ENCODE measurements at places on chromosomes 5 and 9.

DNA sequence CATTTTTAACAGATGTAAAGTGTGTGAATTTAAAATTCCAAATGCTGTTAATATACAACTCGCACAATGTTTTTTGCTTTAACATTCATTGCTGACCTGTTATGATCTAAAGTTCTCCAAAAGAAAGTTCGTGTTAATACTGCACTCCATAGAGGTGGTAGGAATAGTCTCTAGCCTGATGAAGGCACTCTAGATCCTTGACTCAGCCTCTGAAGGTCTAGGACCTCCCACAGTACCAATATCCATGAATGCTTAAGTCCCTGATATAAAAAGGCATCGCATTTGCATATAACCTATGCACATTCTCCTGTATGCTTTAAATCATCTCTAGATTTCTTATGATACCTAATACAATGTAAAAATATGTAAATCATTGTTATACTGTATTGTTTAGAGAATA, 213.6 kb downstream of the EFNA5 start:
- no peak for DNase-seq

GRCh38 chr5:27328480-27328879, 290.1 kb upstream of the CDH9 start:
- no peak for DNase-seq

GRCh38 chr5:158468444-158468843, 609.5 kb upstream of the CLINT1 start:
- DNase-seq = no peak

DNA sequence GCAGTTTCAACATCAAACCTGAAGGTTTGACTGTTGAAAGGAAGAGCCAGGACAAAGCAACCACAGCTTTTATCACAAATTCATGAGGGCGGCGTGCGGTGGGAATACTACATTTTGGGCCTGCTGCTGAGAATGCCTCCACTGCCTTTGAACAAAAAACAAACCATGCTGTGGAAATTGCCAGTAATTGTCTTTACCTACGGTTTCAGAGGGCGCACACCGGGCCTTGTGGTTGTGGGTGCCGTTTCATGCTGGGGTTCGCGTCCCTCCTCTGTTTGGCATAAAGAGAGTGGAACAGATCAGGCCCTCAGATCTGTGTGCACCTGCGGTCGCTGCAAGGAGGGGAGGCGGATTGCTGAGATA, 27.6 kb upstream of the TCF7 start:
- peak; percentile 61 for DNase-seq

DNA sequence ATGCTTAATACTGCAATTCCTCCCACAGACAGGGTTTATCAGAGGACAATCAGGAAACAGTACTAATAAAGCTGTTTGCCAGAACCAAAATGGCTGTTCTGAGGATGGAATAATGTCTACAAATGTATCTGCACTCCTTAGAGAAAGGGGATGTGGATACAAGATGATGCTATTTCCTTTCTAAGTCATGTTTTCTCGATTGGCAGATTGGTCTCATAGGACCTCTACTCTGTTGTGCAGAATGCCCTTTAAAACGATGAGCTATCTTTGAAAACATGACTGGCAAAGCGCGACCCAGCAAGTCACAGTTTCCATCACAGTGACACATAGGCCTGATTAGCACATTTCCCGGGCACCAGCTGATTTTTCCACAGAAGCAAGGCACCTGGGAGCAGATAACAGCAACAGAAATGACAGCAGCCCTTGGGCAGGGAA, 54.0 kb downstream of the AOPEP start:
- no peak for DNase-seq

- no peak for DNase-seq
Observed at GRCh38 chr5:53991942-53992341, 318.4 kb downstream of the ARL15 start.

DNA sequence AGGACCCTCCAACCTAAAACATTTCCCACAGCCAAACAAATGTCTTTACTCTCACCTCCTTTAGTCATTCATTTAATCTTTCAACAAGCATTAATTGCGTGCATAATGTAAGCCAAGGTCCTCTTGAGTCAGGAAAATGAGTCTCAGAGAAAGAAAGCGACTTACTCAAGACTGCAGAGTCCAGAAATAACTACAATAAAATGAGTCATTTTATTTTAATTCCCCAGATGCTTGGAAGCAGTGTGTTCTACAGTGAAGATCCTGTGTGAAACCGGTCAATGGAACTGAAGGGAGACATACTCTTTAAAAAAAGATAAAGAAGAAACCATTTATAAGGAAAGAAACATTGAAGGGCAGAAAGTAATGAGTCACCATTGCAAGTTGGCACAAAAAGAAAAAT, 513.7 kb downstream of the CDK5RAP2 start:
- no peak for DNase-seq

GRCh38 chr5:179409806-179410205, 64.5 kb upstream of the ADAMTS2 start:
- DNase-seq = no peak

DNA sequence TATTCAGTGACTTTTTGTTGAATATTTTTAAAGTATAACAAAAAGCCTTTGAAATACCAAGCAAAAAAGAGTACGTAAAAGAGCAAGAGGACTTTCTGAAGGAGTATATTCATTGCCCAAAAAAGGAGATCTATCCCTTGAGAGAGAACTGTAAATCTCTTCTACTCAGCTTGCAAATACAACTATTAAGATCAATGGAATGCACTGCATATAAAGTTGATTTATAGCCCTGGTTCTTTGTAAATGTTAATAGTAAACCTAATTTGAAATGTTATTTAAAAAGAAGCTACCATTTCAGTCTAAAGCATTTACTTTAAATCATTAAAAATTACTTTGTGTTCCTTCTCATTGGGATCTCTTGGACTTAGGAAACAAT, 168.1 kb downstream of the PDE4D start:
- no peak for DNase-seq

DNA sequence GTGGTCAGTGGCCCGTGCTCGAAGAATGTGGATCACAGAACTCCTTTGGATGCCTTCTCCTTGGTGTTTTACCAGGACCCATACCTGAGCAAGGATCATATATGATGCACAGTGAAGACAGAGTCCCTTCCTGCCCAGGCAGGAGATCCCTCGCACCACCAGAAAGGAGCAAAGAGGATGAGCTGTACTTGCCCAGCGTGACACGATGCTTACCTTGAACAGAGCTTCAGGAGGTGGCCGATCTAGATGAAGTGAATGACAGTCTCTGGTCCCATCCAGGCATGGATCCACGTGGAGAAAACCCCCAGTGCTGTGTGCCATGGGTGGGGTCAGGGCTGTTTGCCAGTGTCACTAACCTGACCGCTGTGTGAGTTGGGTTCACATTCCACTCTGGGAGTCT, 455.4 kb downstream of the GADD45G start:
- DNase-seq = no peak

DNA sequence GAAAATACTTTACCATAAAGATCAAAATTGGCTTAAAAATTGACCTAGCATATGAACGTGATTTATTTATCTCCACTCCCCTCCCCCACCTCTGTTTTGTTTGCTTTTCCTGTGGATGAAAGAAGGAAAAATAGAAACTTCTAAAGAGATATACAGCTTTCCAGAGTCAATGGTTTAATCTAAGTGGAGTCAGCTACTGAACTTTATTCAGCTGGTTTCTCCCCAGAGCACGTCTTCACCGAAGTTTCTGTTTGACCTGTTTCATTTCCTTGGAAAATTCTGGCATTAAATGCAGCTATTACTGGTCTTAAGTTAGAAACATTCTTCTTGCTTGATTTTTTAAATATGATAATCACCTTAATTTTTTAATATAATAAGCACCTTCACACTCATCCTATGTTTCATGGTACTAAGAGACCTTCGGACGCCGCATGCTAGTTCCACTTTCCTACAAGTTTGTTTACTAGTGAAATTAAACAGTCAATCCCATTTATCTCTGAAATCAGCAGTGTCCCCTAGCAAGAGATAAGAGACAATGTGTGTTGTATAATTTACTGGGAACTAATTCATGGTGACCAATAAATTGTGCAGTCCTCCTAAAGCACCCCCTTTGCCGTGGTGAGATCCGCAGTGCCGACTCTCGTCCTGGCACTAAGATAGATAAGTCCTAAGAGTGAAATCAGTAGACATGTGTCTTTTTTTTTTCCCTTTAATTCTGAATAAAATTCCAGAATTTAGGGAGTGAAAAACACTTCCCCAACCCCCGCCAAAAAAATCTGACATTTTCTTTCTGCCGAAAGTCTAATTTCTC, 89.9 kb downstream of the ARL15 start:
- DNase-seq = no peak

GRCh38 chr5:96911139-96911538, 24.7 kb upstream of the LNPEP start:
- DNase-seq = no peak

- DNase-seq = no peak
Observed at GRCh38 chr9:133657120-133657661, 21.0 kb downstream of the DBH start.

DNA sequence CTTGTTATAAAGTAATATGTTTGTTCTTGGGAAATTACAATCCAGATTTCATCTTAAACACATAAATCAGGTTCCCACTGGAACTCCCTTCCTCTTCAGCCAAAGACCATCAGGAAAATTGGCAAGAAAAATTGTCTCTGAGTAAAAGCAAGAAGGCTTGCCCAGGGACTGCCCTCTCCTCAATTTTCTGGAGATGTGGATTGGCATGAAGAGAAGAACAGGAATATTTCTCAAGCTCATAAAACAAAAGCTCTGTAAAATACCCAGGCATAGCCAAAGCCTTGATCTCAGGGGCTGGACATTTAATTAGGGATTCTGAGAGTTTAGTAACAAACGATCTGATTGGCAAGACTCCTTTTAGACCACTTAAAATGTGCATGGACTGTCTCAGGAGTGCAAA, 223.4 kb downstream of the ZNF608 start:
- no peak for DNase-seq

DNA sequence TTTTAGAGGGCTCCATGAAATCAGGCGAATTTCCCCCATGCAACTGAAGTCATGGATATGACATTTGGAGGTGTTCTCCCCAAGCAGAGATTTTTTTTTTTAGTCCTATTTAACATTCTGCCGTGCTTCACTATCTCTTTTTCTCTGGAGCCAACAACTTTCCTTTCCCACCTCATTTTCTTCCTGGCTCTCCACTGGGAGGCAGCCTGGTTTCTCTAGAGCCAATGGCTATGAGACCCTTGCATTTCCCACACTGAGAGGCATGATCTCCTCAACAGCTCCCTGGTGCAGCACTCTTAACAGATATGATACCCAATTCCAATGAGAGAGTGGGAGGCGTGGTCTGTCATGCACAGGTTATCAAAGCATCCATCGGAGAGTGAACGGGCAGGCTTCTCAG, 310.8 kb downstream of the DRD1 start:
- no peak for DNase-seq

DNA sequence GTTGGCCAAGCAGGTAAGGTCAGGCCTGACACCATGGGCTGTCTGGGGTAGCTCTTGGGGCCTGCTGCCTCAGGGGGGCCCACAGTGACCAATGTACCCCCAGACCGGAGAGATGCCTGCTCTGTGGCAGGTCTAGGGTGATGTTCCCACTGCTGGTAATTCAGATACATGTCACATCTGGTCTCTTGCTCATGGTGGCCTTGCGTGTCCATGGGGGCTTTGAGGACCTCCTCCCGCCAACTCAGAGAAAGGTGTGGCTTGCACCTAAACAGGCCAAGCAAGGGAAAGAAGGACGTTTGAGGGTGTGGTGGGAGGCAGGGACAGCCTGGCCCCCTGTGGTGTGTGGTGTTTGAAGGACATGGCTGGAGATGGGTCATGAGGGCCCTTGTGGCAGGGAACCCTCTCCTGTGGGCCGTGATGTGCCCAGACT, 75.2 kb downstream of the PHF2 start:
- no peak for DNase-seq

- DNase-seq = no peak
Observed at GRCh38 chr9:91642771-91643170, 219.1 kb upstream of the NFIL3 start.

GRCh38 chr9:21919377-21920362, 74.5 kb downstream of the CDKN2A start:
- DNase-seq = peak; percentile 5

- no peak for DNase-seq
Observed at GRCh38 chr9:100125910-100126309, 26.9 kb downstream of the INVS start.

DNA sequence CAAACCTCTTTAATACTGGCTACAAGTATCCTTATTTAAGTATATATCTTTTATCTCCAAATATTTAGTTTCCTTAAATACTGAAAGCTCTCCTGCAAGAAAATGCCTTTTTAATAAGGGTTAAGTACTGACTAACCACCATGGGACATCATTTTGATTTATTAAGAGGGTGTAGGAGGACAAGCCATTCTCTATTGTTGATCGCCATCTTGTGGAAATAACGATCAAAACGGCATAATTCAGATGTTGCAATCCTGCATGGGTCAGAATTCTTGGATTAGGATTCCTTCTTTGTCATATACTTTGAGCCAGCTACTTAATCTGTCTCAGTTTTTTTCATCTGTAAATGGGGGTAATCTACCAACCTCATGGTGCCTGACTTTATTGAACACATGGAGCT, 28.7 kb upstream of the C5orf46 start:
- DNase-seq = no peak

DNA sequence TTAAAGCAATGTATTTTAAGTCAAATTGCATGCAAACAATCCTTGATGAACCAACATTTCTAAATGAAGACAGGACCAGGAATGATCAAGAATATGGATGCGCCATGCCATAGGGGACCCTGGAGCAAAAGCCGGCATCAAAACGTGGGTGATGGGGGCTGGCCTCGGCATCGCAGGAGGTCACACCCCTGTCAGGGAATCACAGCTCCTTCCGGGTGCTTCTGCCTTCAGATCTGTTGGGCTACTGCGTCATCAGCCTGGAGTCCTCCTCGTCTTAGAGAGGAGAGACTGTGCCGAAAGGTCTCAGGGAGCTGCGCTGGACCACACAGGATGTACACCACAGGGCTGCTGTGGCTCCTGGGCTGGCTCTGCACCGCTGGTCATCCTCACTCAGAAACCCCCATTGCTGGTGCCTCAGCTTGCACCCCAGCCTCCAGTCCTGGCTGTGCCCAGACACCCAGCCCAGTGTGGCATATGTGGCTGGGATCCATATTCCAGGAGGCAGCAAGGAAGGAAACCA, 152.9 kb upstream of the PPP1R26 start:
- DNase-seq = no peak

GRCh38 chr9:128912270-128912853, 8.4 kb upstream of the PHYHD1 start:
- no peak for DNase-seq

- no peak for DNase-seq
Observed at GRCh38 chr5:155735388-155735787, 591.6 kb upstream of the SGCD start.

- no peak for DNase-seq
Observed at GRCh38 chr5:74491586-74491985, 148.9 kb downstream of the ENC1 start.

DNA sequence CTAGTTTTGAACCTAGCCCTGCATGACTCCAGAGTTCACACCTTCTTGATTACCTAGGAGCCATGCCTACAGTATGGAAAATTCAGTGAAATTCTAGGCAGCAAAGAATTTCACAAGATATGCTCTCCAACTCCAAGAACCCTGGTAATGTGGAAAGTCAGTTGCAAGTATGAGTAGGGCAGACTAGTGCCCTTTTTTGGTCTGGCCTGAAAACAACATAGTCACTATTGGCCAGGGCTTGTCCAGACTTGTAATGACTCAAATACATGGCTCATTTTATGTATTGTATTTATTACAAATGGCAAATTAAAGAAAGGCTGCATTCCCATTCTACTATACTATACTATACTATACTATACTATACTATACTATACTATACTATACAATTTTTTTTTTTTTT, 160.4 kb downstream of the ESM1 start:
- no peak for DNase-seq

Measured in T-helper 1 cell (primary cell).